ENCODE measurements at places on chromosomes 4 and X.

- no peak for DNase-seq
Observed at GRCh38 chrX:2608638-2609430, 82.3 kb upstream of the CD99 start.

DNA sequence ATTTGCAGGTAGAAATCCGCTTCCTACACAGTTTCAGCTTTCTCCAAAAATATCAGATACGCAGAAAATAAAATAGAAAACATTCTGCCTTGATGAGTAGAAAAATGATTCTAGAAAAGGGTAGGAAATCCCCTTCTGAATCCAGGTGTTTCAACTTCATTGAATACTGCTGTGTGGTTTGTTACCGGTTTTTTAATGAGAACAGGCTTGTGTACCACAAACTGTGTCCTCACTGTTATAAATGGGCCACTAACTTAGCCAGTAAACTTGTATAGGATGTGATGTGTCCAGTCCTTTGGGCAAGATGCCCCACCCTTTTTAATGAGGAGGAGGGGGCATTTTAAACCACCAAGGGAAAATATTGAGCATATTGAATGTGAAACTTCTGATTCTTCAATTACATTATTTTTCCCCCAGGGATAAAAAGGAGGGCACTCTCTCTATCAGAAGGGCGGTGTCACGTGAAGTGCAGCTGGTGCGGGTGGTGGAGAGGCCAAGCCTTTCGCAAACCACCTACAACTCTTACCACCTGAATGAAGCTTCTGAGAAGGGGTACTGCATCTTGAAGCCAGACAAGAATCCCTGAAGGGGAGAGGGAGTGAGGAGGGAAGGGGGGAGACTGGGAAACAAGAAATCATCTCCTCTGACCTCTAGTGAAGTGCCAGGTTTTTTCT lies 4.5 kb downstream of the CXXC4 start:
- DNase-seq: no peak

DNA sequence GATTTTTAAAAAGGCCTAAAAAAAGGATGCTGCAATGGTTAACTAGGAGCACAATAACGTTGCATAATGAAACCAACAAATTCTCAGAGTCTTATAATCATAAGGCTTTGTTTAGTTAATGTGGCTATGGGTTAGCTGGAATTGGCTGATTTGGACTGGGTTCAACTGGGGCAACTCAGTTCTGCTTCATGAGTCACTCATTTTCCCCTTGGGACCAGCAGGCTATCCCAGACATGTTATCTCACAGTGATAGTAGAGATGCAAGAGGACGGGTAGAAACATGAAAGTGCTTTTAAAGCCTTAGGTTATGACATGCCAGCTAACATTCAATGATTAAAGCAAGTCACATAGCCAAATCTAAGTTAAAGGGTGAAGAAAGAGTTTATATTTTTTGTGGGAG lies 189.2 kb upstream of the GK2 start:
- DNase-seq: no peak

DNA sequence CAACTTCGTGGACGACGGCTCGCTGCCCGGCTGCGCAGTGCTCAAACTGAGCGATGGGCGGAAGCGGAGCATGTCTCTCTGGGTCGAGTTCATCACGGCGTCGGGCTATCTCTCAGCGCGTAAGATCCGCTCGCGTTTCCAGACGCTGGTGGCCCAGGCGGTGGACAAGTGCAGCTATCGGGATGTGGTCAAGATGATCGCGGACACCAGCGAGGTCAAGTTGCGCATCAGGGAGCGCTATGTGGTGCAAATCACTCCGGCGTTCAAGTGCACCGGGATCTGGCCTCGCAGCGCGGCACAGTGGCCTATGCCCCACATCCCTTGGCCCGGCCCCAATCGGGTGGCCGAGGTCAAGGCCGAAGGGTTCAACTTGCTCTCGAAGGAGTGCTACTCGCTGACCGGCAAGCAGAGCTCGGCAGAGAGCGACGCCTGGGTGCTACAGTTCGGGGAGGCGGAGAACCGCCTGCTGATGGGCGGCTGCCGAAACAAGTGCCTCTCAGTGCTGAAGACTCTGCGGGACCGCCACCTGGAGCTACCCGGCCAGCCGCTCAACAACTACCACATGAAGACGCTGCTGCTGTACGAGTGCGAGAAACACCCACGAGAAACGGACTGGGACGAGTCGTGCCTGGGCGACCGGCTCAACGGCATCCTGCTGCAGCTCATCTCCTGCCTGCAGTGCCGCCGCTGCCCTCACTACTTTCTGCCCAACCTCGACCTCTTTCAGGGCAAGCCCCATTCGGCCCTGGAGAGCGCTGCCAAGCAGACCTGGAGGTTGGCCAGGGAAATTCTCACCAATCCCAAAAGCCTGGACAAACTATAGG lies 1.5 kb downstream of the MAB21L2 start:
- no peak for DNase-seq

- no peak for DNase-seq
Observed at GRCh38 chrX:9394212-9394611, 70.6 kb upstream of the TBL1X start.

GRCh38 chr4:3442959-3443749 lies 1.4 kb downstream of the HGFAC start:
- DNase-seq: no peak

DNA sequence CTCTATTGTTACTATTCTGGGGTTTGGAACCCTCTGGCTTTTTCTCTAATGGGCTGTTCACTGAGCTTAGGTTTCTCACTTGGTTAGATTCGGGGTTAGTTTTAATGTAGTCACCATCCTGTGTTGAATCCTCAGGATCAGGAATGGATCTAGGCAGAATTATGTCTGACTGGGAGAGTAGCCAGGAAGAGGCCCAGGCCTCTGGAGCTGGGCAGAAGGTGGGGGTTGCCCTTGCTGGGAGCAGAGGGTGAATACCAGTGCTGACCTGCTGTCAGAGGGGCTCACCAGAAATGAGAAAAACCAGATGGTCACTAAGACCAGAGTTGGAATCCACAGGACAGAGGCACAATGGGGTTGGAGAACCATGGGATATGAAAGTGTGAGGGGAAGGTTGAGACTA lies 126.6 kb upstream of the SLC4A4 start:
- DNase-seq: no peak

DNA sequence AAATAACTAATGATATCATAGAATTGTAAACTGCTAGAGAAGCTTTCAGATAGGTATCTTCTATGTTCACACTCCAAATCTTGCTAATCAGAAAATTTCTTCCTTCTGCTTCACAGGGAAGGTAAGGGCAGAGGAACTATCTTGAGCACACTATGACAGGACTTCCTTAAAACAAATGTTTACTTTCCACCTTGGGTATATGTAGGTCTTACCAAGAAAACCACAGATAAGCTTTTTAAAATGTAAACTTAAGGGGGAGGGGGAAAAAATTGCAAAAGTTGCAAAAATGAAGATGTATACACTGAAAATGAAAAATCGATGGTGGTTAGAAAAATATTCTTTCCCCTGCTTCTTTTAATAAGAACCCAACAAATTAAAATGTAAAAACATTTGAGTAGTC lies 30.9 kb downstream of the YTHDC1 start:
- no peak for DNase-seq

GRCh38 chr4:175833574-175834311 lies 21.7 kb upstream of the GPM6A start:
- DNase-seq: no peak

DNA sequence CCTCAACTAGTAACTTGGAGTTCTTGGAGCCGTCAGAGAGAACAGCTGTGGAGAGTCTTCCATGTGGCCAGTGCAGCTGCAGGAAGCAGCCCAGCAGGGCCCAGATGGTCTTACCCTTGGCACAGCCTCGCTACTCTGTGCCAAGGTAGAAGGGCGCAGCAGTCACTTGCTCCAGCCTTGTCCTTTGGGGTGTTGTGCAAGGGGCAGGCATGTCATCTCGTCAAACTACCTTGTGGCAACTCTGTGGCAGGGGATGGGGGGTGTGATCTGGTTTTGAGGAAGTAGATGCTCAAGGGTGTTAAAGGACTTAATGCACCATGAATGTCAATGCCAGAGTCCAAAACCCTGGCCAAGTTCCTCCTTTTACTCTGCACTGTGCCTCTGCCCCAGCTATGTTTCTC lies 34.2 kb upstream of the TBC1D14 start:
- DNase-seq: no peak

- no peak for DNase-seq
Observed at GRCh38 chrX:87392369-87392768, 125.2 kb upstream of the KLHL4 start.

- no peak for DNase-seq
Observed at GRCh38 chr4:3719836-3720235, 46.3 kb upstream of the ADRA2C start.

DNA sequence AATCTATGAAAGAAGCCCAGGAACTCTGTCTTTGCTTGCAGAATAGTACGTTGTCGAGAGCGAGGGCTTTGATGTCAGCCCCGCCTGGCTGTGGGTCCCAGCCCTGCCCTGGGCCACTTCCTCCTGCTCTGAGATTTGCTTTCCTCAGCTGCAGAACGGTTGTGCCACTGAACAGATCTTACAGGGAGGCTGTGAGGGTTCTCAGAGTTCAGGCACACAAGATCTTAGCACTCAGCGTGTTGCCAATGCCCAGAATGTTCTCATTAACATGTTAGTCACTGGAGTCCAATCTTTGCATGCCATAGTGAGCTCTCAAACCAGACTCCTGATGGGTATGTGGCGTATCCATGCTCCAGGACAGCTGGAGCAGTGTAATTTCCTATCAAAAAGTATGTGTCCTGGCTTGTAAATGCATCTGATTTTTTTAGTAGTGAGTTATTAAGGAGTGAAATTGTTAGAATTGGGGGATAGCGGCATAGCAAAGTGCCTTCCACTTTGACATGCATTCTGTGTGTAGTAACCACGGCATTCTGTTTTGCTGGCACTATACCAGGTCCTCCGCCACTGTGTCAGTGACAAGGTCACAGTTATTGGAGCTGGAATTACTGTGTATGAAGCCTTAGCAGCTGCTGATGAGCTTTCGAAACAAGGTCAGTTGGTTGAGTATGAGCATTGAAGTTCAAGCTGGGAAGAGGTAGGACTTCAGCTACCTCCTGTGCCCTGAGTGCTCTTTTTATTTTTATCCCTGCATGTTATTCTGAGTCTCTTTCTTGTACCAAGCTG lies 31.6 kb downstream of the TKTL1 start:
- no peak for DNase-seq

DNA sequence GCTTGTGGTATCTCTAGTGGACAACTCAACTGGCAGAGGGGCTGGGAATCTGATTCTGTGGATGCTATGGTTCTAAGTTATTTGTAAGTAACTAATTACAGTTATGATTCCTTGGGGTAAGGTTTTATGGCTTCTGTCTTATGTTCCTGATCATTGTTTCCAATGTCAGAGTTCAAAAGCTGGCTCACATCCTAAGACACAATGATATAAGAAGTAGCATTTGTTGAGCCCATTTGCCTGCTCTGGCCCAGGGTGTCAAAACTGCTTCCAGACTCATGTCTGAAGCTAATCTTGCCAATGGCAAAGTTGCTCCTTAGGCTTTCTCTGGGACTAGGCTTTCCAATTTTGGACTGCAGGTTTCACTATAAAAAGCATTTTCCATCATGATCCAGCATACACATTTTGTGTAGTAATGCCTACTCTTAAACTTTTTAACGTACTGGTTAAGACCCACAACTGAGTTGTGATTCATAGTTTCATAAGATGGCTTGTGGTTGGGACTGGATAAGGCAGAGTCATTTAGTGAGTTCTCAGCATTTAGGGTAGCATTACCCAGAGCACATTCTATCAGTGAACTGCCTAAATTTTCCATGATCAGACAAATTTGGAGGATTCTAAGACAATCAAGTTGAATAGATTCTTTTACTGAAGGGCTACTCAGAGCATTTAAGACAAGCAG lies 50.0 kb downstream of the CCNI start:
- no peak for DNase-seq

DNA sequence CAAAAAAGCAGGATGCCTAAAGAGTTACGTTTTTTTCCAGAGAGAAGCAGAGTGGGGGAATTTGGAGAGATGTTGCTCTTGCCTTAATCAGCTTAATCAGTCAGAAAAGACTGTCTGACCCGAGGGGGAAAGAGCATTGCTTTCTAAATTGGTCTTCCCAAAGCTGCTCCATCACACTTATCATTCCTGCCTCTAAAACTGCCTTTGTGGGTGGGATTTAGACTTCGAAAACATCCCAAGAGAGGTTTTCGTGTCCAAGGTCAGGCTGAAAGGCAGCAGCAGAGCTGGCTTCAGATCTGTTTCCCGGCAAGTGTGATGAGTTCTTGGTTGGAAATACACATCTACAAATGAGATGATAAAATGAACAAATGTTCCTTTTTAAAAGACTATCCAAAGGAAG lies 155.2 kb downstream of the SH2D1A start:
- DNase-seq: no peak

DNA sequence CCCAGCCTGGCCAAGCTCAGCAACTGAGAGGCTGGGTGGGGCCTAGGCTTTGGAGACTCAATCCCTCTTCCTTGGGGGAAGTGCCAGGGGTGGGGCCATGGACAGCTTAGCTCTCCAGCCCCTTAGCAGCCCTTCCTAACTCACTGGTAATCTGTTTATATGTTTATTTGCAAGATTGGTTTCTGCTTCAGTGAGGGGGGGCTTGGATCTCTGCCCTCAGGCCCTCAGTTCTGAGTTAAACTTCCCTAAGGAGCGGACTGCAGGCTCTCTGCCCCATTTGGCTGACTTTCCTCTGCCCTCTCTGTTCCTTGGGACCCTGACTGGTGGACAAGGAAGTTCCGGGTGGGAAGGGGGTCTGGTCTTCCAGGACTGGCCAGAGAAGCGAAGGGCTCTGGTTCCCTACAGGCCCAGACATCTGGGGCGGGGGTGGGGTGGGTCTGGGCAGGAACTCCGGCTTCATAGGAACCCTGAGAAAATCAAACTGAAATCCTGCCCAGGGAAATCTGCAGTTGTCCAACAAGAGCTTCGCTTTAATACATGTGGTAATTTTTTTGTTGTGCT lies 51.4 kb downstream of the NALF2 start:
- no peak for DNase-seq

DNA sequence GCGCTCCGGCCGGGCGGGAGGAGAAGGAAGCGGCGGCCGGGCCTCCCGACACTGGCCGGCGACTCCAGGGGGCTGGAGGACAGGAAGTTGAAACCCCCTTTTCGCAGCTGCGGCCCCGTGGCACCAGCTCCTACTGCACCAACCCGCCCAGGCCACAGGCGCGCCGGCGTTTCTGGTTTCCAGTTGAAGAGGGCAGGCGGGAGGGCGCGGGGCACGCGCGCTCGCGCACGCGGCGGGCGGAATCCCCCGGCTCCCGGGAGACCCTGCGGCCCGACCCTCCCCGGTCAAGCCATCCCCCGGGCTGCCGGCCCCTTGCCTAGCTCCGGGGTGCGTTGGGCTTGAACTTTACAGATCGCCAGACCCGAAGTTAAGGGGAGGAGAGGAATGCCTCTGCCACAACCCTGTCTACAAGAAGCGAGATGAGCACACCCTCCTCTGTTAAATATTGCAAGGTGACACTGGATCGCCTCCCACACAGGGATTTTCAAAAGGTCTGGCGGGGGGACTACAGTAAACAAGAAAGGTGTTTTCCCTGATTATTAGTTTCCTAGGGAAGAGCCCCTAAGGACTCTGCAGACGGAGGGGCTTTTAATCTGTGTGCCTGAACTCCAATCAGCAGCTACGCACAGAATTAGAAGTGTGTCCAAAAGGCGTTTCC lies 1.4 kb downstream of the ELOVL6 start:
- DNase-seq: no peak

DNA sequence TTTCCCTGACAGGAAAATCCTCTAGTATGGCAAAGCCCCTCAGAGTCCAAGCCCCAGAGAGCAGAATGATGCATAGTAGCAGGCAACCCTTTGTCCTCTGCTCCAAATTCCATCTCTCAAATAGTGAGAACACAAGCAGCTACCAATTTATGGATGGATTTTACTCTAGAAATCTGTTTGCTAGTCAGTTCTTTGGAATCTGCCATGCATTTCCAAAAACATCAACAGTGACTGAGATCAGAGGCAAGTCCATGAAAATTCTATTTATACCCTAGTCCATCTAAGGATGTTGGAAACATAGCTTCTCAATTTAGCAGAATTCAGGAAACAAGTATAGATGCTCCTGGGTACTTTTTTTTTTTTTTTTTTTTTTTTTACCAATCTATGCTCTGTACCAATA lies 10.0 kb upstream of the CC2D2A start:
- no peak for DNase-seq
